ENCODE measurements at places on chromosomes 7 and 10.
A peak's percentile ranks its signal among the peaks of the same experiment; 100 is the strongest.

DNA sequence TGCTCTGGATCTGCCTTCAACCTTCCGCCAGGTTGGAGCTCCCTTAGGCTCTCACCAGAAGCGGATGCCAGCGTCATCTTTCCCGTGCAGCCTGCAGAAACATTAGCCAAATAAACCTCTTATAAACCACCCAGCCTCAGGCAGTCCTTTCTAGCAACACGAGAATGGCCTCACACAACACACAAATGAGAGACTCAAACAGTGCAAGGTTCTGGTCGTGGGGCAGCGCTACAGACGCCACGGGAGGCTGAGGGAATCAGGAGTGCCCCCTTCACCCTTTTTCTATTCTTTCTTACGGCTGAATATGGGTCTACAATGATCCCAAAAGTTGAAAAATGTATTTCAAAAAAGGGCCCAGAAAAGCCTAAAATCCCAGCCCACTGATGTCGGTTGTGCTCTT lies 96.4 kb downstream of the FOXL3 start:
- DNase-seq = no peak

- DNase-seq = no peak
These were observed 48.8 kb upstream of the DGKI start for GRCh38 chr7:137895301-137896221.

GRCh38 chr10:98077223-98077622 lies 46.8 kb upstream of the CRTAC1 start:
- no peak for DNase-seq

GRCh38 chr7:88318196-88318595 lies 11.5 kb upstream of the STEAP4 start:
- no peak for DNase-seq

- no peak for DNase-seq
These were observed 598.7 kb downstream of the GRID1 start for GRCh38 chr10:85767891-85768290.

DNA sequence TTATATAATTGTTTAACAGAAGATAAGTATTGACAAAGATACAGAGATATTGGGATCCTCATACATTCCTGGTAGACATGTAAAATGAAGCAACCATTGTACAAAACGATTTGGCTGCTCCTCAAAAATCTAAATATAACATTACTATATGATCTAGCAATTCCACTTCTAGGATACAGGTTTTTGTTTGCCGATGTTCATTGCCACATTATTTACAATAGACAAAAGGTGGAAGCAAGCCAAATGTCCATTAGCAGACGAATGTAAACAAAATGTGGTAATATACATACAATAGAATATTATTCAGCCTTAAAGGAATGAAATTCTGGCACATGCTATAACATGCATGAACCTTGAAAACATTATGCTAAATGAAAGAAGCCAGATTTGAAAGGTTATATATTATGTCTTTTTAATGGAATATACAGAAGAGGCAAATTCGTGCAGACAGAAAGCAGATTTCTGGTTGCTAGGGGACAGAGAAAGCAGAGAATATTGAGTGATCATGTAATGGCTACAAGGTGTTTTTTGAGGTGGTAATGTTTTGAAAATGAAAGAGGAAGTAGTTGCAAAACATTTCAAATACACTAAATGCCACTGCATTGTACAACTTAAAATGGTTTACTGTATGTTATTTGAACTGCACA lies 44.9 kb downstream of the POLR1F start:
- no peak for DNase-seq

- no peak for DNase-seq
These were observed 312.4 kb upstream of the CDC14C start for GRCh38 chr7:48611993-48612392.

DNA sequence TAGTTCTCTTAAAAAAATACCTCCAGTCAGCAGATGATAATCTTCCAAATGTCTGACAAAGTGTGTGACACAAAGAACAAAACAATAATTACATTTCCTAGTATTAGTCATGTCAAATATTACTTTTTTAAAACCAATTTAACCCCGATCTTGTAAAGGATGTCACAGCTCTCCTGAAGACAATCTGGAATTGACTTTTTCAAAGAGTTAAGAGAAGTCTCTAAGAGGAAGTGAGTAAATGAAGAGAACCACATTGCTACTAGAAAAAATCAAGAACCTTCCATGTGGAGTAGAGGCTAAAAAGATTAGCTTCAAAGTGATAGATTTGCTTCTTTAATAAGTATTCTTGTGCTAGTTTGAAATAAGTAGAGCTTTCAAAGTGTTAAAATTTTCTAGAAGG lies 218.2 kb upstream of the IMMP2L start:
- no peak for DNase-seq

DNA sequence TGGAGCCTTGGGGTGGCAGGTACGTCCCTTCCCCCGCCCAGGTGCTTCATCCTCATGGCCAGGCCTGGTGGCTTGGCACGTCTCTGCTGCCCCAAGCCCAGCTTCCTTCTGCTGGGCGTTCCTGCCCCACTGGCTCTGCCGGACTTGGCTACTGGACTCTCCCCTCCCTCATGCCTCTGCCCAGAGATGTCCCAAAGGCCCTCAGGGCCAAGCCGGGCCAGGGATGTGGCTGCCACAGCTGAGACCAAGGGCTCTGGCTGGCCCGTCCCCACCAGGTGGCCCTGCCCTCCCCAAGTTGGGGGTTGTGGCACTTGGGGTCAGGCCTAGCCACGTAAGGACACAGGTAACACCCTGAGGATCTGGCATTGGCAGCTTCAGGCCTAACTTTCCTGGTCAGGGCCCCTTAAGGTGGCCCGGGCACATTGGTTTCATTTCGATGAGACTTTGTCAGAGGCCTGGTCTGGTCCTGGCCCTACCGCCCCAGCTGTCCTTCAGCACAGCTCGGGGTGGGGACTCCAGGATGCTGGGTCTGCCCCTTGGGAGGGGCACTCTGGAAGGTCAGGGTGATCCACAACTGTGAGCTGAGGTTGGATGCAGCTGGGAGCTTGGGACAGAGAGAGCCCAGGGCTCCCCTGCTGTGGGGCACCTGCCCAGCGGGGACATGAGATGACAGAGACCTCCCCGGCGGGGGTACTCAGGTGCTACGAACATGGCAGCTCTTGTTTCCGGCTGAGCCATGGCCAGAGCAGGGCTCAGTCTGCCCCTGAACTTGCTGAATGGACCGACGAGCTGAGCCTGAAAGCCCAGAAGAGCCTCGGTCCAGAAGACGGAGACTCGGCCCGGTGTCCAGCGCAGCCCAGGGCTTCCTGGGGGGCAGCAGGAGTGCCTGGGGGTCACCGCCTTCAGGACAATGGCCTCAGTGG lies 2.9 kb downstream of the BHLHA15 start:
- no peak for DNase-seq

GRCh38 chr10:17216217-17216900 lies 11.7 kb upstream of the VIM start:
- no peak for DNase-seq

DNA sequence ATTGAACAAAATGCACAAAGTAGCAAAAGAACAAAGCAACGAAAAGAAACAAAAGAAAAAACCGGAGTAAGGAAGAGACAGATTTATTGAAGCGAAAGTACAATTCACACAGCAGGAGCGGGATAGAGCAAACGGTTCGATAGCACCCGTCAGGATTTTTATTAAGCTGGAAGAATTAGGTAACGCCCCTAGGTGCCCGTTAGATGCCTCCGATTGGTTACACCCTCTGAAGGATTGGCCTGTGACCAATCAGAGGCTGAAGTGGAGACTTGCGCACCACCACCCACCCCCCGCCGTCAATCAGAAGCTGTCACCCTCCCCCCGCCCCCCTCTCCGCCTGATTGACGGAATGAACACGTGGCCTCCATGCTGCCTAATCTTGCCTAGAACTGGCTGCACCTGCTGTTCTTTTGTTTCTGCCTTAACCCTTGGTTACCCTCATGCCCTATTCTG lies 16.8 kb downstream of the OCM2 start:
- no peak for DNase-seq

- DNase-seq = no peak
These were observed 61.0 kb downstream of the STEAP1B start for GRCh38 chr7:22438994-22439393.

DNA sequence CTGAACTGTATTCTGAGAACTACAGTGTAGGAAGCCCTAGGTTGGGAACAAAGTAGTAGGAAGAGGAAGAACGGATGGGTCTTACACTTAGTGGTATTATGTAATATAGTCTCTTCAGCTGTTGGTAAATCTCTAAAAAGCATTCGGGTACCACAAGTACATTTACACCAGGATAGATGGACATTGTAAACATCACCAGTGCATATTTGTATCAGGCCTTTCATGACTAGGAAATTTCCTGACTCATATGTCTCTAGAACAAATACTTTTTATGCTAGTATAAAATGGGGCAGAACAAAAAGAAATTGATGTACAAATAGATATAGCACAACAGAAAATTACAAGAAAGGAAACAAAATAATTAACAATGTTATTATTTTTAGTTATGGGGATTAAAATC lies 21.5 kb upstream of the OR6B1 start:
- no peak for DNase-seq

GRCh38 chr10:22621726-22622125 lies 92.7 kb downstream of the PIP4K2A start:
- no peak for DNase-seq

- no peak for DNase-seq
These were observed 118.2 kb upstream of the ZNF746 start for GRCh38 chr7:149615690-149616270.

- no peak for DNase-seq
These were observed 291.7 kb downstream of the DNAJB6 start for GRCh38 chr7:157628456-157628855.

GRCh38 chr7:134669845-134670373 lies 23.3 kb downstream of the BPGM start:
- DNase-seq = peak; percentile 74
